ENCODE measurements at places on chromosomes 6 and 20. TPM values are rescaled to one million over a fixed set of nuclear protein-coding genes. Genes with fewer than 3 reads are reported as not detected.

DNA sequence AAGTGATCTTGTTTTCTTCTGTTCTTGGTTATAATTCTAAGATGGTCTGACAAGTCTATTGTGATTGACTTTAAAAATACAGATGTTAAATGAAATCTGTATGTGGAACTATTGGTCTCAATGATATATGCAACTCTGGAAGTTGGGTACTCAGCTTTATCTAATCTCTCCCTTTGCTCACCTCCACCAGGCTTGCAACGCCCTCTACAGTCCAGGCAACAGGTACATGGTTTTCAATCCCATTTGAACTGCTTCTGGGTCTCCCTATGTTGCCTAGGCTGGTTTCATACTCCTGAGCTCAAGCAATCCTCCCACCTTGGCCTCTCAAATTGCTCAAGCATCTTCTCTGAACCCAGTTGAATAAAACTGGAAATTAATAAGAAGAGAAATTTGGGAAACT is 25.6 kb upstream of the HLA-DQB1 start:
- H3K27ac ChIP-seq = no peak overlapping the region
- H3K27me3 ChIP-seq = no peaks in the 10 kb centered on the region
- H3K36me3 ChIP-seq = no peaks in the 10 kb centered on the region
- DNase-seq = no peak
- no peak overlapping the region for H3K4me3 ChIP-seq
- no peaks in the 10 kb centered on the region for H3K4me1 ChIP-seq

DNA sequence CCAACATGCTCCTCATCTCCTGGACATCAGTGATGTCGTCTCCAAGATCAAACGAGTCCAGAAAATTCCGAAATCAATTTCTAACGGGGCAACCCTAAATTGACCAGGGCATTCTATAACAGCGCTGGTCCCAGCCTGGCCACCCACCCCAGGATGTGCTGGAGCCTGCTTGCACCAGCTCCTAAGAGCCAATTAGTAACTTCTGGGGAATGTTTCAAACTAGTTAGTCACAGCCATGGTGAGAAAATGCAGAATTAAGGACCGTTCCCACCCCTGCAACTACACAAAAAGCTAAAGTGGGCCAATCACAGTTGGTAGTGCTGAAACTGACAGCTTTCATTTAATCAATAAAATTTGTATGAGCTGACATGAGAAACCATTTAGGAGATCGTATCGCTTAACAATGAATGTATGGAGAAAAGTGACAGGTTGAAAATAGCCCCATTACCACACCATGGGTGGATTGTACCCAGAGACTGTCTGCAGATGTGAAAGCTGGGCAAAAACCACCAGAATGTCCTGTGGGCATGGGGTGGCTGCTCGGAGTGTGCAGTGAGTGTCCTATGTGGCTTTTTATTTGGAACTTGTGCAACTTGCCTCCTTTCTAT is 165.7 kb upstream of the AFDN start:
- no peaks in the 10 kb centered on the region for H3K27me3 ChIP-seq
- H3K27ac ChIP-seq = no peak overlapping the region
- no peaks in the 10 kb centered on the region for H3K36me3 ChIP-seq
- H3K4me1 ChIP-seq = peaks cover 4% of the 10 kb centered on the region
- no peak for DNase-seq

ADGB gene
- not detected for total RNA-seq

HLA-DMA gene
- 41.1 TPM for total RNA-seq
